ENCODE measurements at places on chromosomes 7 and 10.
A peak's percentile ranks its signal among the peaks of the same experiment; 100 is the strongest.

DNA sequence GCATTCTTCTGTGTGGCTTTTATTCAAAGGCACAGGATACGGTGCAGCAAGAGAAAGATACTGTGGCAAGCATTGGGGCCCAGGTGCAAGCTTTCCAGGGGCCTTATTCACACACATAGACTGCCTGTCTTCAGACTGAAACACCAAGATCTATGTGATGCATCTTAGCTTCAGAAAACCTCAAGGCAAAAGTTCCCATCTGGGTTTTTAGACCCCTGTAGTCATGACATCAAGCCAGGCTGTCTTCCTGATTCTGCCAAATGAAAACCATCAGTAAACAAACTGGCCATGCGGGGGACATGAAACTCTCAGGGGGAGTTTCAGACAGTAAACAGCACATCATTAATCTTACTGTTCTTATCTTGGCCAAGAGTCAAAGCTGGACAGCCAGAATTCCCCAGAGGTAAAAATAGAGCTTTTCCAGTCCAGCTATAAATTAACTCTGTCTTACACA, 9.8 kb downstream of the AGBL3 start:
- peak; percentile 19 for DNase-seq

- DNase-seq: no peak
Measured at GRCh38 chr10:81696609-81697388, 178.2 kb upstream of the NRG3 start.

GRCh38 chr10:71383972-71384687, 12.6 kb upstream of the CDH23 start:
- DNase-seq: peak; percentile 67

DNA sequence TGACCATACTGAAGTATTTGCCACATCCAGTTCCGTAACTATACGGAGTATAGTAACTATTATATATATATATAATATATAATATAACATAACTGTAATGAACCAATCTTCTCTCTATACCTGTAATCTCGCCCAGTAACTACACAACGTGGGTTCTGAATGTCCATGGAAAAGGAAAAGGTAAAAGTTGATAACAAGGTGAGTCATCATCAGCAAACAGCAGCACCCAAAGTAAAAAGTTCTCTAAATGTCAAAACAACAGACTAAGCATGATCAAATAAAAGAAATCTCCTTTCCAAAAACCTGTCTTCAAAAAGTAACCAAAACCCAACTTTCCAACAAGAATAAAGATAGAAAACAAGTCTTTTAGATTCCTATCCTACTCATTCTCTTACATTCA, 42.8 kb downstream of the ELAPOR2 start:
- DNase-seq: no peak

All from CD4-positive, alpha-beta T cell treated with Interleukin-15 for 1 hour (primary cell).